ENCODE measurements at places on chromosomes 2 and 18.

- no peak for DNase-seq
Measured at GRCh38 chr18:42583283-42583731, 532.2 kb downstream of the RIT2 start.

GRCh38 chr2:235749121-235749770, 255.4 kb downstream of the AGAP1 start:
- DNase-seq, result no peak

DNA sequence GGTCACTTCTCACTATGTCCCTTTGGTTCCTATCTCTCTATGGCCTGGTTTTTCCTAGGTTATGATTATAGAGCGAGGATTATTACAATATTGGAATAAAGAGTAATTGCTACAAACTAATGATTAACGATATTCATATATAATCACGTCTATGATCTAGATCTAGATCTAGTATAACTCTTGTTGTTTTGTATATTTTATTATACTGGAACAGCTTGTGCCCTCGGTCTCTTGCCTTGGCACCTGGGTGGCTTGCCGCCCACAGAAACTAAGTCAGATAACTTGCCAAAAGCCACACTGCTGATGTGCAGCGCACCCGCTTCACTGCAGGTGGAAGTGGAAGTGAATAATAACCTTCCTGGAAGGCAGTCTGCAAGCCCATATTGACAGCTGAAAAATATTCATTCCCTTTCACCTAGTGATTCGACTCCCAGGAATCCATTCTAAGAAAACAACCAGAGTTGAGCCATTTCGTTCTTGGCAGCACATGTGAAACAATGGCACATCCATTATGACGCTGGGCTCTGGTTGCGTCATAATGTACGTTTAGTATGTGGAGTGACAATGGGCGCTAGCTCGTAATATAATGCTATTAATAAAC, 725 bp upstream of the ANKRD53 start:
- DNase-seq, result no peak

DNA sequence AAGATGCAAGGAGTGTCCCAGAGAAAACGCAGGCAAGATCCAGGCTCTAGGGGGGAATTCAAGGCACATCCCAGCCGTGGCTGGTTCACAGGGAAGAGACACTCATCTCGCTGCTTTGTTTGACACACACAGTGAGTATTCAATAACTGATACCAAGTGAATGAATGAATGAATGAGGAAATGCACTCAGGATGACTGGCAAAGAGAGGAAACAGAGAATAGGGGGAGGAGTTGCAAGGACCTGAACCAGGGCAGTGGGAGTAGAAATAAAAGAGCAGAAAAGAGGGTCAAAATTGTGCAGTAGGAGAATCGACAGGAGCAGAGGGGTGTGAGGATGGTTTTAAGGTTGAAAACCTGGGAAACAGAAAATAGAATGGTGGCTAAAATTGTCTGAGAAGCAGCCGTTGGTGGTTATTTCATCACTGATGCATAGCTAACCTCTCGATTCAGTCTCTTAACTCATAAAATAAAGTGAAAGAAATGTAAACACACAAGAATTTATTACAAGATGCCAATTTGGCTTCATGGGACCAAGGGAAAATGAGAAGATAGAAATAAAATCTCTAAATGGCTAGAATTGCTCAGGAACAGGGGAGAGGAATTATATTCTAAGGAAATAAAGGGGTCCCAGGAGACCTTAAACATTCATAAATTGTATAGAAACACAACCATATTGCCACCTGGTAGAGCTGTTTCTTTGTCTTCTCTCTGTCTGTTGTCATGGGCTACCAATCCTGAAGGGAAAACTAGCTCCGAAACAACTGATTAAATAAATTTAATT, 63.9 kb upstream of the PHLPP1 start:
- no peak for DNase-seq

DNA sequence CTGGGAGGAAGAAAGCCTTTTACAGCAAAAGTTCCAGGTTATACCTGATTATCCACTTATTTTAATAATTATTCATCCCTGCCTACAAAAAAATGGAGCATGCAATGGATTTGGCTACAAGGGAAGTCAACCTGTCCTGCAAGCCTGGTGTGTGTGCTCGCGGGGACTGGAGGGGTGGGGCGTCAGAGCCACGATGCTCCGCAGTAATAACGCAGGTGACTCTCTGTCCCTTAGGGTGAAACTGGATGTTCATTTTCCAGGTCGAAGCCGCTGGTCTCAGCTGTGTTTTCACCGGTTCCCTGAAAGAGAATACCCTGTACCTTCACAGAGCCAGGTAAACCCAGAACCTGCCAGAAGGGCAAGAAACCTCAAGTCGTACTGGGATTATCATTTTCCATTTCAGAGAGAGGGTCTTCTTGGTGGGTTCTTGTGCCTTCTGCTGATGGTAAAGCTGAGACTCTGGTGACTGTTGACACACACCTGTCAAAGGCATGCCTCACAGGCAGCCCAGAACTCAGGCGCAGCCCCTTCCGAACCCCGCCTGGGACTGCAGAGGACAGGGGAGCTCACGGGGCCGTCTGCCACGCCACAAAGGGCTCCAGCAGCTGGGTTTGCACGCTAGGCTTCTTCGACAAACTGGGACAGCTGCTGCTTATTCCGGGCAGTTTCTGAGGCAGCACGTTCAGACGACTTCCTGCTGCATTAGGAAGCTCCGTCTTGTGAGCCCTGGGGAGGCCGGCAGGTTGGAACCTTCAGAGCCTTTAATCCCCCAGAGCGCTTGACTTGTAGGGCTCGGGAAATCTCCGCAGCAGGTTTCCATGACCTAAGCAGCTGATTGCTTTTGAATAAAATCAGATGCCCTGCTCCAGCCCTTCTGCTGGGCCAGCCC, 58.6 kb downstream of the KCNG2 start:
- DNase-seq, result no peak

GRCh38 chr18:73520229-73520628, 627.4 kb downstream of the FBXO15 start:
- DNase-seq, result no peak

- DNase-seq, result no peak
Measured at GRCh38 chr2:110789706-110790105, 57.3 kb downstream of the ACOXL start.
